ENCODE measurements at places on chromosomes 5 and 9.

GRCh38 chr9:86836797-86837196, 110.5 kb downstream of the GAS1 start:
- DNase-seq: no peak

- DNase-seq: peak; percentile 65
Observed at GRCh38 chr5:22751536-22751935, 101.6 kb downstream of the CDH12 start.

- no peak for DNase-seq
Observed at GRCh38 chr5:54017580-54017979, 292.8 kb downstream of the ARL15 start.

DNA sequence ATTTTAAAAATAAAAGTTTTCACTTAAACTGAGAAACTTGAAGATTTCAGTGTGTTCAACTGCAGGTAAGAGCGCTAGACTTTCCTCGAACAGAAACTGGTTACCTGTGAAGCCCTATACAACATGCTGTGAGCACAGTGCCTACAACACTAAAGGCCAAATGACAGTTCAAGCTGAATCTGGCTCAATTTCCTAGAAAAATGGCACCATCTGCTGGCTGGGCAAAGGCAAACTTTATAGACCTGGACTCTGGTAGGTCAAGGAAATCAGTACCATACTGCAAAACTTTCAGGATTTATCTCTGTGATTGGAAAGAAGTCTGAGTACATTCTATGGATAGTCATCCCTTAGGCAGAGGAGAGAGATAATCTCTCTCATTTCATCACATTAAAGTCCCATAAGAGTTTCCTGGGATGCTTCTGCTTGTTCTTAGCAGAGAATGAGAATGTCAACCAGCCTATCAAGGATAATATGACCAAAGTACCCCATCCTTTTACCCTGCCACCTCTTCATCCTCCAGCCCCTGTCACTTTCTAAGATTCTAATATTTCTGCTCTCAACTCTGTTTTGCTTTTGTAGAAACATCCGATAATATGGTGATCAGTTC, 31.8 kb upstream of the FOXB2 start:
- DNase-seq: no peak

Measured in NCI-H2171 (cell line).